Mucosa of gallbladder (tissue), 1 donor: ENCODE measurements at places on chromosomes 12 and 14. TPM values are rescaled to one million over a fixed set of nuclear protein-coding genes. Genes with fewer than 3 reads are reported as not detected.

The SMIM41 gene
- total RNA-seq = 0.46 TPM

The SLC17A8 gene
- total RNA-seq = not detected

The RDH16 gene
- 0.52 TPM for total RNA-seq

The SPRYD4 gene
- total RNA-seq = 4.0 TPM

The ATF7IP gene
- total RNA-seq = 70.6 TPM

The NRXN3 gene
- 20.3 TPM for total RNA-seq

The SIX4 gene
- 2.5 TPM for total RNA-seq

The BHLHE41 gene
- 99.6 TPM for total RNA-seq

The B4GALNT3 gene
- 26.4 TPM for total RNA-seq
